ENCODE measurements at places on chromosomes 1 and 21. TPM values are rescaled to one million over a fixed set of nuclear protein-coding genes. Genes with fewer than 3 reads are reported as not detected.
A peak's percentile ranks its signal among the peaks of the same experiment; 100 is the strongest.

DNA sequence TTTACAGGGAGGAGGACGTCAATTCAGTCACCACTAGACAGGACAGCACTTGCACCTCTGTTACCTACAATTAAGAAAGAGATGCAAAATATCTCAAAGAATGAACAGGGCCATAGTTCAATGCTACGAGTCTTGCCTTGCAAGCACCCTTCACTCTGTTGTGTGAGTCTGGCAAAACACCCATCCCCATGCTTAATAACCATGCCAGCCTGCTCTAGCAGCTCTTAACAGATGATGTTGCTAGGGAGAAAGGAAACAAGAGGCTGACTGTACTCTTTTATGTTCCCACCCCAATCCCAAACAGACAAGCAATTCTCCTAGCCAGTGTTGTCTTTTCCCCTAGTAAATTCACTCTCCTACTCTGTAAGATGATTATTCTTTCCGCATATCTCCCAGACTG, 5.3 kb downstream of the CBR1 start:
- DNase-seq: no peak

Gene PLA2G2D
- not detected for total RNA-seq

Gene GRHL3
- total RNA-seq: not detected

Gene NUDT4B
- total RNA-seq: not detected

DNA sequence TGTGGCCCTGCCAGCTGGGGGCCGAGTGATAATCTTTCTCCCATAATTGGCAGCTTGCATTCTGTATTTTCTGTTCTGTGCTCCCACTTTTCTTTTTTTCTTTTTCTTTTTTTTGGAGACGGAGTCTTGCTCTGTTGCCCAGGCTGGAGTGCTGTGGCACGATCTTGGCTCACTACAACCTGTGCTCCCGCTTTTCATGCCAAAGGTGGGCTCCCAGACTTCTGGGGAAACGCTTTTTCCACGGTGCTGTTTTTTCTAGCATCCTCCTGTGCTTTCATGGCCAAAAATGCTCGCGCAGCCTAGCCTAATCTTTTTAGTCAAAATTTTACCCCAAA, 585 bp upstream of the AHCTF1 start:
- DNase-seq: no peak

- no peak for DNase-seq
These were observed 24.7 kb upstream of the MYCL start for GRCh38 chr1:39926343-39926793.

Gene DCDC2B
- total RNA-seq: 0.22 TPM

DNA sequence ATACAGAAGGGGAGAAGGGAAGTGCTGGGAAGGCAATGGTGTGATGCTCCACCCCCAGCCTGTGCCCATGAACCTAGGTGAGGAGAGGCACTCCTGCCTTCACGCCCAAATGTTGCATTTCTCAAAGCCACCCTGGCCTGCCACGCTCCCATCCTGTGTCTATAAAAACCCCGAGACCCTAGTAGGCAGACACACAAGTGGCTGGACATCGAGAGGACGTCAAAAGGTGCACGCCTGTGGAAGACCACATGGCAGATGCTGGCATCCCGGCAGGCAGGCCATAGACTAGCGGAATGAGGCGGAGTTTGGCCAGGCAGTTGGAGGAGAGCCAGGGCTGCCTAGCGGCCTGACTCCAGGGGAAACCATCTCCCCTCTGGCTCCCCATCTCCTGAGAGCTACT, 1168.5 kb upstream of the ADGRL2 start:
- DNase-seq: no peak

Gene LCE2C
- total RNA-seq: not detected

GRCh38 chr21:38772646-38773045, 33.1 kb upstream of the ETS2 start:
- no peak for DNase-seq

- no peak for DNase-seq
These were observed 347.2 kb upstream of the ADAMTS5 start for GRCh38 chr21:27314131-27314530.

GRCh38 chr1:21175324-21175669, 1.4 kb downstream of the EIF4G3 start:
- DNase-seq: peak; percentile 46

- no peak for DNase-seq
These were observed 64.6 kb downstream of the RHBG start for GRCh38 chr1:156433602-156434001.

Gene NPR1
- not detected for total RNA-seq

Gene PCBP3
- 0.47 TPM for total RNA-seq

DNA sequence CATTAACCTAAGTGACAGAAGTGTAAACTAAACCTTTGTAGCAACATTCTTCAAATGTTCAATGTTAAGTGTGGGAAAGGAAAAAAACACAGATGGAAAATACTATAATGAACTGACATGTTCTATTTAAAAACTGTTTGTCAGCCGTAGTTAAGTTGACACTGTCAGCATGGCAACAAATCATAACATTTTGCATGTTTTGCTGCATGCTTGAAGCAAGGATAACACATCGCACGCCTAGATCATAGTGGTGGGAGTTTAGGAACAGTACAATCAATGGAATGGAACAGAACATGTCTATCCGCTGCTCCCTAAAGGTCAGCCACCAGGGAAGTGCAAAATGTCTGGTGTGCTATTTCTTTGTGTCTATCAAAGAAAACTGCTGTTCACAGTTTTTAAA, 62.5 kb upstream of the ESRRG start:
- no peak for DNase-seq

Gene IGFN1
- total RNA-seq: not detected

GRCh38 chr1:36590771-36591170, 108.1 kb upstream of the CSF3R start:
- no peak for DNase-seq

DNA sequence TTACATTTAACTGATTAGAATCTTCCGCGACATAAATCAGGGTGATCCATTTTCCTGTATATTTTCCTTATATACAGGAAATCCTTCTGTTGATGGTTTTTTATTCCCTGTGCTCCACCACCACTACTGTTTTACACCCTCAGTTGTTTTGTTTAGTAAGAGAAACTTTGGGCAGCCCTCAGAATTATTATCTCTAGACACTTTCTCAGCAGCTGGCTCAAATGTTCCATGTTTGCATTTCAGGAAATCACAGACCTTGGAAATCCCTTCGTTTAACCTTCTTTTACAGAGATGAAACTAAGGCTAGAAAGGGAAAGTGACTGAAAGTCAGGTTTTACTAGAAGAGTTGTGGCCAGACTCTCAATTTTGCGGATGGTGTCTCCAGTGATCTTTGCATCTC, 15.2 kb downstream of the ZNF697 start:
- no peak for DNase-seq

DNA sequence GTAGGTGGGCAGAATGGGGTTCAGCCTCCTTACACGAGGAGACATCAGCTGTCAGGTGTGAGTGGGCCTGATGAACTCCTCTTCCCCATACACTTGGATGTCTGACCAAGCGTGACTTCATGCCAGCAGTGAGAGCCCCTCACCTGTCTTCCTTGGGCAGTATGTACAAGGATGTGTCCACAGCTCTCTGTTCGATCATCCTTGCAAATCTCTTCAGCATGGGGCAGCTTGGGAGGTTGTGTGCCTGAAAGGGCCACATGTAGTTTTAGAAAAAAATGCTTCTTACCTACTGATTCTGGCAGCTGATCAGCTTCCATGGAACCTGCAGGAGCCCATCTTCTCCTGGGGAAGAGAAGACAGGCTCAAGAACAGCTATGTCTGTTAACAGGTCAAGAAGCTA, 18.0 kb downstream of the ACP6 start:
- no peak for DNase-seq

Gene RAB29
- 50.3 TPM for total RNA-seq

- DNase-seq: no peak
These were observed 2.6 kb downstream of the VSIG8 start for GRCh38 chr1:159859767-159860322.

Gene SYT14
- not detected for total RNA-seq

Gene FNDC10
- 3.7 TPM for total RNA-seq
